ENCODE measurements at places on chromosomes 4 and X.

DNA sequence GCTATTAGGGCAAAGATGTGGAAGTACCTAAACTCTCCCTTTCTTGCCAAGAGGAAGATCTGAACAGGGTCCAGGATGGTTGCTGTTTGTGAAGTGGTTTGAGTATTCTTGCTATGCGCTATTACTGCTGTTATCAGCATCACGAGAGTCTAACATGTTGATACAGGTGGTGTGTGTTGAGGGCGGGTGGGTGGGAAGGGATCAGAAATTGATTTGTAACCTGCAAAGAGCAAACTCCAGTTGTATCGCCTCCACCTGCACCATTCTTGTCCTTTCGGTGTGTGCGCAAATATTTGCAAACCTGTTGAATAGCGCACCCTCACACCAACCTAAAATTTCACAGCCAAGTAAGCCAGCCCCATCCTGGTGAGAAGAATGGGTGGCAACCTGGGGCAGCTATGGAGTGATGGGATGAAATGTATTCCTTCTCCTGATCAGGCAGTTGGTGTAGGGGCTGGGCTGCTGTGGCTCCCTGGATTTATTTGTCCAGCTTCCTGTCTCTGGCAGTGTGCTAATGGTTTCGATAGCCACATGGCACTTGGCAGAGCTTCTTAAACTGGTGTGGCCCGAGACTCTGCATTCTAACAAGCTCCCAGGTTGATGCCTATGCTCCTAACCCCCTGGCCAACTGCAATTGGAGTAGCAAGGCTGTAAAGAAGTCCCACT, 102.6 kb upstream of the SCML1 start:
- no peak for DNase-seq

GRCh38 chr4:177229331-177229730, 80.3 kb upstream of the NEIL3 start:
- DNase-seq: no peak

- no peak for DNase-seq
Observed at GRCh38 chr4:184117662-184118199, 99.9 kb downstream of the ENPP6 start.

- no peak for DNase-seq
Observed at GRCh38 chrX:121666171-121666570, 618.8 kb downstream of the GLUD2 start.

GRCh38 chr4:187183826-187184225, 460.2 kb upstream of the FAT1 start:
- no peak for DNase-seq

DNA sequence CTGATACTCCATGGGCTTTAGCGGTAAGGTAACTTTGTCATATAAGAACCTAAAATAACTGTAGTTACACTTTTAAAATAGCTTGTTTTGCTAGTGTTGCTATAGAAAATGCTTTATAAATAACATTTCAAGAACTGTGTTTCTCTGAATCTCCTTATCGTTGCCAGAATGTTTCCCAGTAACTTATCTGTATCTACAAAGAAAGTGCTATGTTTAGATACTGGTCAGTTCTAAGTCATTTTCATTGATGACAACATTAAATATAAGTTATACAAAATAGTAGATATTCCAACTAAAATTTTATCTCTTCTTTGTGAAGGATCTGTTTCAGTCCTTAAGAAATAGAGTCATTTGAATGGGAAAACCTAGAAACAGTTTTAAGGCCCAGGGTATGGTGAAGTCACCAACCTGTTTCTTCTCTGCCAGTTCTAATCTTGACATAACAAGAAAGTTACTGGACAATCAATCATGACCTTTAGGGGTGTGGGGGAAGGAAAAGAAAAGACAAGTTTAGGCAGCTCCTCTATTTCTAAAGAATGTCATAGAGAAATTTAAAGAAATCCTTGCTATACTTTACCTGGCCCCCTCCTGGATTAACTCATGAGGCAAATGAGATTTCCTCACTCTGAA, 425.9 kb downstream of the RPA4 start:
- no peak for DNase-seq

DNA sequence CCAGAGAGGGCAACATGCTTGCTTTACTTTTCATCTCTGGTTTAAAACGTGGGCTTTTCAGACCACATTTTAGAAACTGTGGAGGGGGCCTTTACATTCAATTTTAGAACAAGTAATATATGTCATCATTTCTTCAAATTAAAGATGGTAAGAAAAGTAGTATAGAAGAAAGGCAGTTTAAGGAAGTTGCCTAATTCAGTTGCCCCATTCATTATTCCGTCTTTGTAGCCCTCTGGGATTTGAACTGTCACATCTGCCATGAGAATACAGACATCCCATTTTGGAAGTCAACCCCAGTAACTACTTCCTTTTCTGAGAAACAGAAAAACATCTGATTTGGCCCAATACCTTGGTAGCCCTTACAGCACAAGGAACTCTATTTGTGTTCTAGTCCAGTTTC, 61.2 kb downstream of the PASD1 start:
- no peak for DNase-seq

DNA sequence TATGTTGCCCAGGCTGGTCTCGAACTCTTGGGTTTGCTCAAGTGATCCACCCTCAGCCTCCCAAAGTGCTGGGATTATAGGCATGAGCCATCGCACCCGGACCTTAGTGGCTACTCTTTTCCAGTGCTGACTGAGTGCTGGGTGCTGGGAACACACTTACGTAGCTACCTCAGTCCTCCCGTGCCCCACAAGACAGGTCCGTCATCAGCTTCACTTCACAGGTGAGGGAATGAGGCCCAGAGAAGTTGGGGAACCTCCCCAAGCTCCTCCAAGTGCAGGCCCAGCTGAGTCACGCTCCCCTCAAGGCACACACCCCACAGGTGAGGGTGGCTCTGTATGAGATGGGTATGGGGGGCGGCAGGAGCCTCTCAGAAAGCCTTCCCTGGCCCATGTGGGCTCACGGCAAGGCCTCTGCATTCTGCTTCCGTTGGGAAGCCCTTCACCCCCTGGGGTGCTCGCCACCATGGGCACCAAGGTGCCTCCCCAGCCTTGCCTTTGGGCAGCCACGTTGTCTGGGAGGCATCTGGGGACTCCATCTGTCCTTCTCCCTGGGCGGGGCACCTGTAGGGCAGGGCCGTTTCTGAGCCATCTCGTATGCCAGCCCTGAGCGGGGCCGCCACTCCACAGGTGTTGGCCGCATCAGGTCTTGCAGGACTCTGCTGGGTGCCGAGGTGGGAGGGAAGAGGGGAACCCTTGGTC, 28.4 kb downstream of the NSG1 start:
- DNase-seq: no peak

GRCh38 chr4:144705601-144706590, 59.9 kb downstream of the HHIP start:
- DNase-seq: no peak

DNA sequence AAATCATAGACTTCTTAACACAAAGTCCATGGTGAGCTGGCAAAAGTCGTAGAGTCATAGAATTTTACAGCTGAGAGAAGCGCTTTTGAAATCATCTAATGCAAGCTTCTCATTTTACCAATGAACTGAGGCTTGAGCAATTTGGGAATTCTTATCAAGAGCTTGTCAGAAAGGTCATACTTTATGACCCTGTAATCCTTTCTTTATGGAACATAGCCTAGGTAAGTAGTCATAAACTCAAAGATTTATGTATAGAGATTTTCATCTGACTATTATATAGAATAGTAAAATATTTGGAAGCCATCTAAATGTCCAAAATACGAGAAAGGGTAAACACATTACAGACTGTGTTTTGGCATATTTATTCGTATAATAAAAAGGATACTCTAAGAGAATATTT, 563.5 kb downstream of the PCDH7 start:
- no peak for DNase-seq

GRCh38 chr4:25144870-25145481, 15.3 kb downstream of the SEPSECS start:
- no peak for DNase-seq

DNA sequence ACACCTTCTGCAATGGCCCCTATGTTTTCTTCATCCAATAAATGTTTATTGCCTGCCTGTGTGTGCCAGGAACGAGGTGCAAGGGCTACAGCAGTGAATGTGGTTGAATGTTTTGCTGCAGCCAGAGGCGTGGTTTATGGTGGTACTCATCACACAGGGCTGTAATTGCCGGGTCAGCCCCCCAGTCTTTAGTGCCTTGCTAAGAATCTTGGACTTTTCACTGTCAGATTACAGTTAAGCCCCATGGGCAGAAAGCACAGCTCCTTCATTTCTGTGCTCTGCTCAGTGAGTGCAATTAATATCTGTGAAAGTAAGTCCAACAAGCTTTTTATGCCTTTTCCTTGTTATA, 67.8 kb downstream of the TAPT1 start:
- no peak for DNase-seq

GRCh38 chrX:86047936-86048280, 550 bp upstream of the CHM start:
- DNase-seq: no peak

DNA sequence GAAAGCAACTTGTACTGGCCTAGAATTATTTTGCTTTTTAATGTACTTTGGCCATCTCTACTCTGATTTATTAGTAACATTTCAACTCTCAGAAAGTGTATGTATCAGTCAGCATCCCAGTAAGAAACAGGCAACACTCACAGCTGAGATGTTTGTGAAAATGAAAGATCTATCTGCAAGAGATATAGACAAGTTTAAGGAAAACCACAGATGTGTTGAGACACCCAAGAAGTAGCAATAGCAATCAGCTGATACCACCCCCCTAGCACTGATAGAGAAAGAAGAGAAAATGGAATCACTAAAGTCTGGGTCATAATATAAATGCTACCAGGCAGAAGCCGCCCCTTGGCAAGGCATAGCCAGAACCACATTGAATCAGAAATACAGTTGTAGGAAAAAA, 372.0 kb downstream of the ARAP2 start:
- DNase-seq: no peak

GRCh38 chr4:185895351-185895750, 83.4 kb upstream of the SORBS2 start:
- no peak for DNase-seq

- DNase-seq: no peak
Observed at GRCh38 chr4:58261526-58261925, 1151.3 kb upstream of the IGFBP7 start.

DNA sequence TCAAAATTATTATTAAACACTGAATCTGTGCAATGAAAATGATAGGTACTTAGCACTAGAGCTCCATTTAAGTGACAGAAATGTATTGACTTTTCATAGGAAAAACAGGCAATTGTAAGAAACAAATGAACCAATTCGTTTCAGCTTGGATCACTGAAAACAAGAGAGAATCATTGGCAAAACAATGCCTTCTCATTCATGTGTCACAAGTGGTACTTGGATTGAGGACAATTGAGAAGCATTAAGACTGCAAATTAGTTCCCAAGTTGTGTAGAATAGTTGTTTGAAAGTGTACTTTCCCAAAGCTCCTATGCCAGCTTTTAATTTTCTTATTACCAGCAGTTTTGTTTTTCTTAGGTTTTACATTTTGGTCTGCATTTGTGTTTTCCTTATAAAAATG, 20.6 kb downstream of the CNKSR2 start:
- no peak for DNase-seq

GRCh38 chr4:152156442-152156841, 379.4 kb downstream of the FBXW7 start:
- no peak for DNase-seq

- no peak for DNase-seq
Observed at GRCh38 chr4:154958121-154958520, 177.0 kb downstream of the RBM46 start.

DNA sequence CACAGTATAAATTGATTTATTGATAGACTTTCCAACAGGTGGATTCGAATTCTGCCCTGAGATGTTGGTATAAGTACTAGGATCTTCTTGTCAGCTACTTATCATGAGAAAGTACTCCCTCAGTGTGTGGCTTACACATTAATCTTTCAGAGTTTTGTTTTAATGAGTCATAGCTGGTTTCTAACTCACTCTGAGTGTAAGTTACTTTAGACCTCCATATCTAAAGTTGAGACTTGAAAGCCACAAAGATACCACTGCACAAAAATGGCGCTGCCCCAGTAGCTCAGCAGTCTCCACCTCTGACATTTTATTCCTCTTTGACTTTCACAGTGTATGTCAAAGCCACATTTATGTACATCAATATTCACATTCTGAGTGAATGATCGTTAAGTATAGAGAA, 318.5 kb downstream of the ARAP2 start:
- DNase-seq: no peak

DNA sequence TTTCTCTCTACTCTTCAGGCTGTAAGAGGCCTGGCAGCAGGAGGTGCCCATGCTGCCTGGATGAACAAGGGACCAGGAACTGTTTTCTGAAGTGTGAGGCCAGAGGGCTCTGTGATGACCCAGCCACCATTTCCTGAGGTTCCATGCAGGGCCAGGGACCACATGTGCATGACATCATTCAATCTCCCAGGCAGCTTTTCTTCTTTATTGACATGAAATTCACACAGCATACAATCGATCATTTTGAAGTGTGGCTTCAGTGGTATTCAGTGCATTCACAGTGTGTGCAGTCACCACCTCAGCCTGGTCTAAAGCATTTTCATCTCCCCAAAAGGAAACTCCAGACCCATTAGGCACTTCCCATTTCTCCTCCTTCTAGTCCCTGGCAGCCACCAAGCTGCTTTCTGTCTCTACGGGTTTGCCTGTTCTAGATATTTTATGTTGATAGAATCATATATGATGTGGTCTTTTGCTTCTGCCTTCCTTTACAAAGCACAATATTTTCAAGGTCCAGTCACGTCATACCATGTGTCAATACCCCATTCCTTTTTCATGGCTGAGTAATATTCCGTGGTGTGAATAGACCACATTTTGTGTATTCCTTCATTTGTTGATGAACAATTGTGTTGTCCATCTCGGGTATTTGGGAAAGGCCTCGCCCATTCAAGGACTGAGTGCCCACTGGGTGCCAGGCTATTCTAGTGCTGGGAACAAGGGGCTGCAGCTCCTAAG, 93.1 kb downstream of the PSAPL1 start:
- no peak for DNase-seq

- no peak for DNase-seq
Observed at GRCh38 chrX:4570151-4570550, 856.7 kb upstream of the PRKX start.

- no peak for DNase-seq
Observed at GRCh38 chr4:155342142-155342541, 34.6 kb downstream of the MAP9 start.

DNA sequence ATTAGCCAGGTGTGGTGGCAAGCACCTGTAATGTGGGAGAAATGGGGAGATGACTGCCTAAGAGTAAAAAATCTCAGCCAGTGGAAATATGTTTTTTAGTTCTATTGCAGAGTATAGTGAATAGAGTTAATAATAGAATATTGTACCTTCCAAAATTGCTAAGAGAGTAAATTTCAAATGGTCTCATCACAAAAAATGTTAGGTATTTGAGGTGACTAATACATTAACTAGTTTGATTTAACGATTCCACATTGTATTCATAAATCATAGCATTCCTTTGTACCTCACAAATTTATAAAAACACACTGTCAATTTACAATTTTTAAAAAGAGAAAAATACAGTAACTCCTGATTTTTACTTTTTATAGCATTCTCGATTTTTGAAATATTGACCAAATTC, 681.5 kb upstream of the EPHA5 start:
- no peak for DNase-seq

DNA sequence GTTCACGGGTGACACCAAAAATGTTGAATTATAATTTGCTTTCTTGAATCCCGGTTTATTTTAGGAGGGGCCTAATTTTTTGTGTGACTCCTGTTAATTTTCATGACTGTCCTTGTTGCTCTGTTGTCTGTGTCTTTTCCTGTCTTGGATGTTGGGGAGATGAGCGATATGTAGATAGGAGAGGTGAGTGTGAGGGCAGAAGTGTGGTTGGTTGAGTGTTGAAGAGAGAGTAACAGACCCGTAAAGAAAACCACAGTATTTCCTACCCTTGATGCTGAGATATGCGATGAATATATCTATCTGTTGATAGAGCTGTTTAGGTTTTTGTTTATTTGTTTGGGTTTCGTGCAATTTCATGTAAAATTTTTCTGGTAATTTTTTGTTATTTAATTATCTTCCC, 70.5 kb downstream of the CPE start:
- DNase-seq: no peak

All from RWPE2 (cell line).